ENCODE measurements at places on chromosomes 5 and 9.

- no peak for DNase-seq
Observed at GRCh38 chr9:135817951-135818717, 89.2 kb downstream of the CAMSAP1 start.

GRCh38 chr5:26700759-26701384 lies 337.5 kb downstream of the CDH9 start:
- peak; percentile 71 for DNase-seq

DNA sequence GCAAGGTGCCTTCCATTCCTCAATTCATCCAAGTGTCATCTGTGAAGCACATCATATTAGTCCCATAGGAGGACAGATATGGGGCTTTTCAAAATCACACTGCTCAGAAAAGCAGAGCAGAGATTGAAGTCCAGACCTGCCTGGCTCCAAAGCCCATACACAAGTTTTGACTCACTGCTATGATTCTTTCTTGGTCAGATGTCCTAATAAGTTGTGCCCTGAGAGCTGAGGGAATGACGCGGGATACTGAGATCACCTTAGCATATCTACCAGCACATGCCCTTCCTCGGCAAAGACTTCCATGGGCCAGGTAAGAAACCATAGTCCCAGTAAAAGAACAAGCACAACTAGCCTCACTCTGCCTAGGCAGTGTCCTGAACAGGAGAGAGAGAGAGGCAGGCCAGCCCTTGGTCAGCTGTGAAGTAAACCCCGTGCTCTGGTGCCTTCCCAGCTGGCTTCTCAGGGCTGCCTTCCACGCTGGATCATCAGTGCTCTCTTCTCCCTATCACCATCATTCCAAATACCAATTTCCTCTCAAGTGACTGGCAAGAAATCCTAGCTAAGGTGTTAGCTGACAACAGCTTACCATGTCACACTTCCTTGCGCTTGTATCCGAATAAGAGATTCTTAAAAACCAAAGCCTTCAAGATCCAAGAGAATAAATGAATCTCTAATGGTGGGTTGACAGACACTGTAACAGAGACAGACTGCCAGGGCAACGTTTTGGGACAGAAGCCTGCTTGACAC lies 73.2 kb downstream of the SIL1 start:
- no peak for DNase-seq

DNA sequence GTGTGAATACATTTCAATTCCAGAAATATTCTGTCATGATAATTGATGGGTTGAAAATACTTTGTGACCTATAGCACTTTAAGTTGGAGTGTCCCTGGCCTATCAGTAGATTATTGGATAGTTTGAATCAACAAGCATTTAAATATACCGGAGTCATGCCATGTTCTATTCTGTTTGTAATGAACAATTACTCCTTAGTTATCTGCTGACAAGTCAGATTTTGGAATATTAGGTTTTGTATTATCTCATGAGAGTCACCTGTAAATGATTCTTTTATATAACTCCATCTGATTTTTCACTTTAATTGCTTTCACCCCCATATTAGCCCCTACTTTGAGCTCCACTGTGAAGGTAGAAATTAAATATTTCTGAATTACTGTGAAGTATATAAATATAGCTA lies 92.5 kb upstream of the SH3GL2 start:
- no peak for DNase-seq

DNA sequence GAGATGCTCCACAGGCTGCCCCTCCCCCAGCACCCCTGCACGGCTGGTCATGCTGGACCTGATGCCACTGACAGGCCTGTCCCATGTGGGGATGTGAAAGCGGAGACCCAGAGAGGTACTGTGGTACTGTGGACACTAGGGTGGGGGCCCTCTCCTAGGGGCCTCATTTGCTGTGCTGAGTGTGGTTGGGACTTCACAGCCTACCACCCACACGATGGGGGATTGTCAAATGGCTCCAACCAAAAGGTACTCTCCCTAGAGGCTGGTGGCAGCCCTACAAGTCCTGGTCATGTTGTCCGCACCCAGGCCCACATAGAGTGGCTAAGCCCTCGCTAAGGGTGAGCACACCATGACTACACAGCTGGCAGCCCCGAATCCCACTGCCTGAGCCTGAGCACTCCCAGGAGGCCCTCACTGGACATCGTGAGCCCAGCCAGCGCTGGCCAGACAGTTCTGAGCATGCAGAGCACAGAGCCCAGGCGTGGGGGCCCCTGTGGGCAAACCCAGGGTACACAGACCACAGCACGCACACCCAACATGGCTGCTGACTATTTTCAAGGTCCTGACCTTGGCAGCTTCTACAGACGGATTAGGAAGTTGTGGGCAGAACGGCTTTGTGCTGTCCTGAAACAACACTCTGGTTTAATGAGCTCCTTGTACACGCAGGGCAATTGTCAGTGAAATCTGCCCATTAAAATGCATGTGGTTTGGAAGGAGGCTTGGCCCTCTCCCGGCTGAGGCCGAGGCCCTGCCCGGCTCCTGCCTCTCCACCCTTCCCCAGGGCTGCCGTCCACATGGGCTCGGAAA lies 214.1 kb downstream of the HSPA4 start:
- DNase-seq, result no peak

DNA sequence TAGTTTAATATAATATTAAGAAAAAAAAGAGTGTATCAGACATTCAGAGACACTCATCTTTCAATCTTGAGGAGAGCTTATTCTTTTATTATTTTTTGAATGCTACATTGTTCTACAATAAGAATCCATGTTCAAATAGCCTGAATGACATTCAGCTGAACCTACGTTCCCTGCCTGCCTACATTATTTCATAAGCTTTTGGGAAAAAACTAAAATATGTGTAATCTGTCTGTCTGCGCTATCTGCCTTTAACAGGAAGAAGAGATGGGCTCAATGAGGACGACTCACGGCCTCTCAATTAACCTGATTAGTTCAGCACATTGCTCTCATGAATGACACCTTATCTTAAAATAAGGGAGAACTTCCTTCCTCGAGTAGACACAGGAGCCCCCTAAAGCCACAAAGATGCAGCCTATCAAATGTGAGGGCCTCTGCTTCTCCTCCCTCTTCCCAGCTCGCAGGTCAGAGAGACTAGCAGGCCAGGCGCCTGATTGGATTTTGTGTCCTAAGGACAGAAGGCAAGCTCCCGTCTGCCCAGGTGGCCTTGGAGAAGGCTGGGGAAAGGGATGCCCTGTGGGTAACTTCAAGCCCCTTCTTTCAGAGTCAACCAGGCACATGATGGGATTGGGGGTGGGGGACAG lies 37.8 kb downstream of the EBF1 start:
- DNase-seq, result no peak

GRCh38 chr9:88783711-88784083 lies 207.6 kb upstream of the S1PR3 start:
- DNase-seq, result no peak

GRCh38 chr5:133947431-133947841 lies 21.0 kb downstream of the C5orf15 start:
- DNase-seq, result no peak

DNA sequence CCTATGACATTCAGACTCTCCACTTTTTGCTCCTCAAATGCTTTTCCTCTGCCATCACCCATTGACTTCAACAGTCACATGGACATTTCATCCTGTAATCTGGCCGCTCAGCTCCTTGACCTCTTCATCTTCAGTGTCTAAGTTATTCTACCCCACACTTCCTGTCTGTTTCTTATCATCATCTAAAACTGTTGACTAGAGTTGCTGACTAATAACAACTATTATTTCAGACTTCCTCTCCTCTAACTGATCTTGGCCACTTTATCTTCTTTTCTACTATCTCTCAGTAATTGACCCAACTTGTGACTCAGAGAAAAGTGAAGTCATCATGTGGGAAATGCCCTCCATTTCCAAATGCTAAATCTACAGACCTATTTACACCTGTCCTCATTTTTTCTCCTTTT lies 254.7 kb upstream of the TRPC7 start:
- DNase-seq, result no peak

DNA sequence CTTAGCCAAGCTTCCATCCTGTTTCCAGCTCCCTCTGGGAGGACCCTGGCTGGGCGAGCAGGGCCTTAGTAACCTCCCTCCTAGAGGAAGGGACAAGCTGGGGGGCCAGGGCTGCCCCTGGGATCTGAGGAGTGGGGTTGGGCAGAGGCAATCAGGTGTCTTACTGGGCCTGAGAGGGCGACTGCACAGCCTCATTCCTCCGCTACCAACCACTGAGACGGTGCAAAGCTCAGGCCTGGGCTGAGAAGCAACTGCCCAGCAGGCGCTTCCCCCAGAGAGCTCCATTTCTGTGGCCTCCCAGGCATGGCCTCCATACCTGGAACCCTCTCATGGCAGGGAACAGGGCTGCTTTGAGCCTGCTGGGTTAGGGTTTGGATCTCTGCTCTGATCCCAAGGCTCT lies 18.8 kb upstream of the GFPT2 start:
- no peak for DNase-seq

DNA sequence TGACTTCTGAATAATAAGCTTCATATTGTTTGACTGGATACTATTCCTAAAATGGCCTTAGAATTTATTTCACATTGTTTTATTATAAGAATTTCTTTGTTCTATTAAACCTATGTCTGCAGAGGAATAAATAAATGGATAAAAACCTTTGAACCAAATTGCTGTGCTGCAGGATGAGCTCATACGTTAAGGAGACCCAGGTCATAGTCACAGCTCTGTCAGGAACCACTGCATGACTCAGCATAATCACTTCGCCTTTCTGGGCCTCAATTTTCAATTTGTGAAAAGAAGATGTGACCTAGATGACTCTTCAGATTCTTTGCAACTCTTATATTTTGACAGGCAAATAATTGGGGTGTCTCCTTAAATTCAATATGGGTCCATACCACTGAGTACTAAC lies 36.7 kb upstream of the HMHB1 start:
- no peak for DNase-seq

GRCh38 chr5:55691265-55692105 lies 20.6 kb downstream of the SLC38A9 start:
- DNase-seq, result peak; percentile 31

DNA sequence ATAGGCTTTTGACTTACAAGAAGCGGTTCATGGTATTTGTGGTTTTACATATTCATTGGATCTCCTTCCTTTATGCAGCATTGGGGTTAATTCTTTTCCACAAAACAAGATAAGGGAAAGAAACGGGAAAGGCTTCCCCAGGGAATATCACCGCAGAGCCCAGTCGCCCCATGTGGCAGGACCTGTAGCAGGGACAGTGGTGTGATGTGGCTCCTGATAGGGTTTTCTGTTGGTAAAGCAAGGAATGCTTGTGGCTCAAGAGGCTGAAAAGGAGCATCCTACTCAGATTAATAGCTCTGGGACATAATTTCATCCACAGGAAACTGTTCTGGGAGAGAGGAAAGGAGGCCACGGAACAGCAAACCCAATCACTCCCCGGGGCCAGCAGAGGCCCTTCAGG lies 699.9 kb downstream of the MTRR start:
- no peak for DNase-seq

- DNase-seq, result no peak
Observed at GRCh38 chr5:61479850-61480614, 148.0 kb downstream of the ZSWIM6 start.

GRCh38 chr5:72408603-72409002 lies 88.4 kb downstream of the PTCD2 start:
- no peak for DNase-seq

DNA sequence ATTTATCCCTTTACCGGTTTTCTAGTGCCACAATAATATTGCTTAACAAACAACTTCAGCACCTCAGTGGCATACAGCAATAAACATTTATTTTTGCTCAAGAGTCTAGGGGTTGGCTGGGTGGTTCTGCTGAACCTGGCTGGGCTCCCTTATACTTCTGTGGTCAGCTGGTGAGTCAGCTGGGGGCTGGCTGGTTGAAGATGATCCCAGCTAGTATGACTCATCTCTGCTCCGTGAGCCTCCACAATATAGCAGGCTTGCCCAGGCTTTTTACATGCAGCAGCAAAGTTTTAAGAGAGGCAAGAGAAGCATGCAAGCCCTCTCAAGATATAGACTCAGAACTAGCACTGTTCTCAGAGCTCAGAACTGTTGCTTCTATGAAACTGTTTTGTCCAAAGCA lies 523.5 kb upstream of the CLINT1 start:
- no peak for DNase-seq

DNA sequence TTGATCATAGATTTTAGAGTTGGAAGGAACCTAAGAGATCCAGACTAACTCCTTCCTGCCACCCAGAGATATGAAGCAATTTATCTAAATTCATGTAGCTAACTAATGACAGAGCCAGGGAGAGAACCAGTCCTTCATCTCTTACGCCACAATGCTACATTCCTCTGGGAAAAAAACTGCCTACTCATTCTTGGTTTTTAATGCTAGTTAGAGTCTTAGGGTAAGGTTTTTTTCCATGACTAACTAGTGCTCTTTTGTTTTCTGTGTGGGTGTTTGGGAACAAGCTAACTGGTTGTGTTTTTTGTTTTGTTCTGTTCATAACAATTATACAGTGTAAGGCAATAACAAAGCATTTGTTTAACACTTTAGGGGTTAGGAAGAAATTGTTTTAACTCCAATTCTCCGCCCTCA lies 52.4 kb downstream of the SLC44A1 start:
- no peak for DNase-seq

GRCh38 chr5:57468481-57469163 lies 14.0 kb downstream of the ACTBL2 start:
- DNase-seq, result no peak

DNA sequence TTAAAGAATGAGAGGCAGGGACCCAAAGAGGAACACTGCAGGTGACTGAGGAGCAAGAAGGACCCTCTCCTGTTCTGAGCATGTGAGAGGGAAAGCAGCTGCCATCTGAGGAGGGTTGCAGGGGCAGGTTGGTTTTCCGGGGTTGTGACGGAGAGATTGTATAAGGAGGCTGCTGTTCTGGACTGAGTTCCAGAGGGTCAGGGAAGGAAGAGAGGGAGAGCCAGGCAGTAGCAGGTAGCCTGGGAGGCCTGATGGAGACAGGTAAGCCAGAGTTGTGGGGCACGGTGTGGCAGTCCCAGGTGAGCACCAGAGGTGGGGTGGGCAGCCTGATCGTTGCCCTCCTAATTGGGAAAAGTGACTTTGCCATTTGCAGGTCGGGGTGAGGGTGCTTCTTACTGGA lies 9.8 kb downstream of the CCT5 start:
- no peak for DNase-seq

DNA sequence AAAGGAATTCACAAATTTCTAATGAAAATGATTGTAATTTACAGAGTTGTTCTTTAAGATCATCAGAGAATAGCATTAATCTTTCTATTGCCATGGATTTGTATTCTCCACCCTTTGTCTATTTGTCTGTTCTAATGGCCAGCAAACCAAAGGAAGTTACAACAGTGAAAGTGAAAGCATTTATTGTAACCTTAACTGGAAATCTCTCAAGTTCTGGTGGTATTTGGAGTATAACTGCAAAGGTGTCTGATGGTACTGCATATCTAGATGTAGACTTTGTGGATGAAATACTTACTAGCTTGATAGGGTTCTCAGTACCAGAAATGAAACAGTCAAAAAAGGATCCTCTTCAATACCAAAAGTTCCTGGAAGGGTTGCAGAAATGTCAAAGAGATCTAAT lies 21.7 kb downstream of the RMI1 start:
- DNase-seq, result no peak

GRCh38 chr9:105241356-105242043 lies 3.0 kb upstream of the SLC44A1 start:
- DNase-seq, result no peak

DNA sequence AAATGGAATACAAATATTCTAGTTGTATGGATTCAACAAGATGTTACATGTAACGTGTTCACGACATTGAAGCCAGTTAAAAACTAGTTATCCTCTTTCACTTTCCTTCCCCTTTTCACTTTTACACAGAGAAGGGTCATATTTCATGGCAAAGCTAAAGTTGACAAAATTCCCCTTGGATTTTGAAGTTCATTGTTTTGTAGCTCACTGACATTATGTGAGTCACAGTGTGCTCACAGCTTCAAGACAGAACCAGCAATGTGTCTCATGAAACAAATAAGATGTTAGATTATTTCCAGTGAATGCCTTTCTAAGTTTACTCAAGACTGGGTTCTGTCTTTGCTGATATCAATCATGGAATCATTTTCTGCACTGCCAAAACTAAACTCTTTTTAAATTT lies 535.5 kb upstream of the GRIN3A start:
- no peak for DNase-seq
